Esophagus squamous epithelium (tissue), 5 donors: ENCODE measurements at places on chromosomes 6 and 20.

GRCh38 chr6:89081129-89081422, 525 bp downstream of the PNRC1 start:
- no peak for DNase-seq

DNA sequence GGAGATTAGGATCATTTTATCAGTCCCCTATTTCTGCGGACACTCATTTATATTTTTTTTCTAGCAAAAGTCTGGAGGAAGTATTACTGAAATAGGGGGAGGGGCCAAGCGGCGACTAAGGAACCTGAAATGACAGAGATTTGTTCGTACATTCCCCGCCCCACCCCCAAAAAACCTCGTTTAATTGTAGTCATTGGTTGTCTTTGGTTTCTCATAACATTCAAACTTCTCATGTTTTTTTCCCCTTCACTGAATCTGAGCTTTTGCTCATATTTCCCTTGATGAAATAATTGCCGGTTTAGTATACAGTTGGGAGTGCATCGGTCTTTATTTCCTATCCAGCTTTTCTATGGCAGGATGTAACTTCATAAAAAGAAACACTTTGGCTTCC, 768 bp upstream of the FYN start:
- DNase-seq, result no peak

DNA sequence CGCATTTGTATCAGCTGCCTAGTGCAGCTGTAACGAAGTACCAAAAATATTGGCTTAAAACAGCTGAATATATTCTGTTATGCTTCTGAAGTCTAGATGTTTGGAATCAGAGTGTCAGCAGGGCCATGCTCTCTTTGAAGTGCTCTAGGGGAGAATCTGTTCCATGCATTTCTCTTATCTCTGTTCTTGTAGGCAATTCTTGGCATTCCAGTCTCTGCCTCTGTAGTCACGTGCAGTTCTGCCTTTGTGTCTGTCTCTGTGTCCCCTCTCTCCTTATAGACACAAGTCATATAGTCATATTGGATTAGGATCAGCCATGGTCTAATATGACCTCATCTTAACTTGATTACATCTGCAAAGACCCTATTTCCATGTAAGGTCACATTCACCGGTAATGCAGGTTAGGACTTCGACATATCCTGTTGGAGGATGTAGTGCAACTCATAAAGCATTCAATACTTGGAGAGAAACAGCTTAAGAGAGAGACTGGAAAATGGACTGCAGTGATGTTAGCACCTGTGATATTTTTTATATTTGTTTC, 18.6 kb downstream of the FAM83B start:
- DNase-seq, result no peak

- DNase-seq, result no peak
Observed at GRCh38 chr6:56856036-56856580, 98.8 kb upstream of the BEND6 start.

DNA sequence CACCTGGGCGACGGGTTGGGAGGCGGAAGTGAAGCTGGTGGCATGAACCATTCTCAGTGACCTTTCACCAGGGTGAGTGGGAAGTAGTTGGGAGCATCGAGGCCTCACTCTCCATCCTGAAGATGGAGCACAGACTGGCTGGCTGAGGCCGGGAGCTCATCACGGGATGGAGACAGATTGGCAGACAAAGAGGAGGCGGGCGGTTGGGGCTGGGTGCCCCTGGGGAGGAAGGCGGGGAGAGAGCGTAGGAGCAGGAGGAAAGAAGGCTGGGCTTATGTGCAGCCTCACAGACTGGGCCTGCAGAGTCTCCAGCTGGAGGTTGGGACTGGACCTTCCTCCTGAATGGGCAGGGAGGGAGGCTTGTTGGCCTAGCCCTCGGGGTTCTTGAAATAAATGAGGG, 44.2 kb upstream of the SCRT2 start:
- no peak for DNase-seq

- DNase-seq, result no peak
Observed at GRCh38 chr6:98894810-98895209, 52.9 kb downstream of the FBXL4 start.
